Stimulated activated CD8-positive, alpha-beta memory T cell treated with anti-CD3 and anti-CD28 coated beads, Interleukin-4, amount 100 ng/mL, for 24 hours (primary cell): ENCODE measurements at places on chromosomes 3 and 15.

- no peak for DNase-seq
Observed at GRCh38 chr15:90966262-90966661, 11.6 kb downstream of the RCCD1 start.

- no peak for DNase-seq
Observed at GRCh38 chr3:39751286-39751685, 58.1 kb upstream of the MYRIP start.

DNA sequence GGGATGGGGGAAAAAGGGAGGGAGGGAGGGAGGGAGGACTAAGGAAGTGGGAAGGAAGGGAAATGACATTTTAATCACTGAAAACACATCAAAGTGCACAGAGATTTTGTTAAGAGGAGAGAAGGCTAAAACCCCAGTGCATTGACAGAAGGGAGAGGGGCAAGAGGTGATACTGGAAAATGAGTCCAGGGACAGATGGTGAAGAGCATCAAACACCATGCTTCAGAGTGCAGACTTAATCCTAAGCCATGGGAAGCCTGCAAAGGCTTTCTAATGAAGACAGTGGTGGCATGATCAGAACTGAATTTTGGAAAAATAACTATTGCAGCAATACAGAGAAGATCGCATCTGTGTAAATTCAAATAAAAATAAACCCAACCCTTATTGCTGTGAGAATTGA, 41.8 kb downstream of the HGD start:
- no peak for DNase-seq

- no peak for DNase-seq
Observed at GRCh38 chr15:78365917-78366316, 25.8 kb downstream of the CRABP1 start.

- no peak for DNase-seq
Observed at GRCh38 chr3:12734960-12735359, 24.1 kb downstream of the TMEM40 start.

DNA sequence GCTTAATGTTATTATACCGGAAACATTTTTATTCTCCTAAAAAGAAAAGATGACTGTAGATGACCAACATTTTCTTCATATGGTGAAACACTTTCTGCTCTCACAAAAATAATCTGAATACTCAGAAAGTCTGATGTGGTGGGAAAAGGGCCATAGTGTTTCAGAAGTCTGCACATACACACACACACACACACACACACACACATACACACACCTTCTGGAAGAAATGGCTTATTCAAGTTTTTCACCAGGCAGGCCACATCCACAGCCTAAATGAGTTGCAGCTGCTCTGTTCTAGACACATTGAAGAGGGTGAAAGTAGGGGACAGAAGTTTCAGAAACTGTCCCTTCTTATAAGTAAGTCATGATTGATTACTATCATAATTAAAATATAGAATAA, 220.0 kb downstream of the ZMAT3 start:
- DNase-seq: no peak

- DNase-seq: no peak
Observed at GRCh38 chr3:3636815-3637214, 162.4 kb upstream of the LRRN1 start.

GRCh38 chr3:195907934-195908693, at the start of gene TNK2:
TSS of gene TNK2 (minus strand) at chr3:195908551. CDS start at chr3:195888588, 19,963 bp downstream.
- DNase-seq: peak; percentile 38

- DNase-seq: no peak
Observed at GRCh38 chr3:135788146-135788545, 177.4 kb upstream of the PPP2R3A start.
